ENCODE measurements at places on chromosomes 7 and 10.

DNA sequence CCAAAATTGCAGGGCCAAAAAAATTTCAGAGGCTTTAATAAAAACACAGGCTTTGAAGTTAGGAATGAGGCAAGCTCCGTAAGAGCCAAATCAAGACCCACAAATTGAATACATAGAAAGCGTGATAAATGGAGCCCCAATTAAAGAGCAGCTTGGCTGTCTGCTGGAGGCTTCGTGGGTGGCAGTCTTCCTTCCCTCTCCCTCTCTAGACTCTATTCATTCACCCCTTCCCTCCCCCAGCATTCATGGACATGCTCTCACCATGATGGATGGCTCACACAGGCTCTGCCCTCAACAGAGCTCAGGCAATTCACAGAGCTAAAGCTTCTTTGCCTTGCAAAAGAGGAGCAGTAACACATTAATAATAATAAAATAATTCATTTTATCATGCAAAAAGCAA, 214.1 kb downstream of the HERPUD2 start:
- DNase-seq: no peak

DNA sequence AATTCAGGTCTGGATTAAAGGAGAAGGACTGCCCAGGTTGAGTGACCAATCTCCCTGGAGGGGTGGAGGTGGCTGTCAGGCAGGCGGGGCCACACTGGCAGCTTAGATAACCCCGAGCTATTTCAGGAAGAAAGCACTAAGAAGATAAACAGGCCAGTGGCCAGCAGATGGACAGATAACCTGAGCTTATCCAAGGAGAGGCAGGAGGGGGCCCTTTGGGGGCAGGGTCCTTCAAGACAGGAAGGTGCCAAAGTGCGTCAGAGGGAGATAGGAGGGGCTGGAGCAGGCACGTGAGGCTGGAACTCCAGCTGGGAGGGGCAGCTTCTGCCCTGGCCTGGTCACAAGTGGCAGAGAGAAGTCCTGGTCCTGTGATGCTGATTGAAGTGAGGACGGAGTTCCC, 29.8 kb upstream of the PODXL start:
- no peak for DNase-seq

GRCh38 chr7:84829719-84830118, 357.1 kb downstream of the SEMA3D start:
- DNase-seq: no peak

GRCh38 chr7:50761713-50762112, 21.0 kb downstream of the GRB10 start:
- DNase-seq: no peak

DNA sequence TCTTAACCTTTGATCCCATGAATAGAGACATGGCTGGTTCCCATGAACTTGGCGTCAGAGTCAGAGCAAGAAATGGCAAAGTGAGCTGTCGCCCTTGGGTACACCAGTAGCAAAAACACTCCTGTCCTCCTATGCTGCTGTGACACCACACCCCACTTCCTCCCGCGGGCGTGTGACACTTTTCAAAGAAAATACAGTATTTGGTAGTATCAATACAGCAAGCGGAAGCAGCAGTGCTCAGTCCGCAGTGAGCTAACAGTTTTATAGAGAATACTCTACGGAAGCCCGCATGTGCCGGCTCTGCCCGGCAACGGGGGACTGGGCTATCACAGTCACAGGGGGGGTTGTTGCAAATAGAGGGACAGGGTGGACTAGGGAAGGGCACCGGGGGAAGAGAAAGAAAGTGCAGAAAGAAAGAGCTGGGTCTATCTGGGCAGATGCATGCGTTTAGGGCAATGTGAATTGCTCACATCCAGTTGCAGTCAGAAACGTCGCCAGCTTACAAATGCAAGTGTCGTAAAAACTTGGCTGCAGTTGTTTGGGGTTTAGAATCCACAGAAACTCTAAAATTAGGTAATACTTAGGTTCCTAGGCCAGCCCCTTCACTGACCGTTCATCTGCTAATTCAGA, 49.8 kb downstream of the PRKCQ start:
- DNase-seq: no peak

- DNase-seq: no peak
Measured at GRCh38 chr10:92342796-92343195, 51.8 kb downstream of the MARCHF5 start.

- no peak for DNase-seq
Measured at GRCh38 chr7:70040970-70041766, 442.9 kb downstream of the AUTS2 start.

GRCh38 chr7:24158975-24159374, 125.0 kb upstream of the NPY start:
- DNase-seq: no peak

GRCh38 chr7:155780884-155781283, 31.4 kb downstream of the SHH start:
- no peak for DNase-seq

GRCh38 chr7:124375391-124375790, 342.5 kb upstream of the TMEM229A start:
- no peak for DNase-seq

DNA sequence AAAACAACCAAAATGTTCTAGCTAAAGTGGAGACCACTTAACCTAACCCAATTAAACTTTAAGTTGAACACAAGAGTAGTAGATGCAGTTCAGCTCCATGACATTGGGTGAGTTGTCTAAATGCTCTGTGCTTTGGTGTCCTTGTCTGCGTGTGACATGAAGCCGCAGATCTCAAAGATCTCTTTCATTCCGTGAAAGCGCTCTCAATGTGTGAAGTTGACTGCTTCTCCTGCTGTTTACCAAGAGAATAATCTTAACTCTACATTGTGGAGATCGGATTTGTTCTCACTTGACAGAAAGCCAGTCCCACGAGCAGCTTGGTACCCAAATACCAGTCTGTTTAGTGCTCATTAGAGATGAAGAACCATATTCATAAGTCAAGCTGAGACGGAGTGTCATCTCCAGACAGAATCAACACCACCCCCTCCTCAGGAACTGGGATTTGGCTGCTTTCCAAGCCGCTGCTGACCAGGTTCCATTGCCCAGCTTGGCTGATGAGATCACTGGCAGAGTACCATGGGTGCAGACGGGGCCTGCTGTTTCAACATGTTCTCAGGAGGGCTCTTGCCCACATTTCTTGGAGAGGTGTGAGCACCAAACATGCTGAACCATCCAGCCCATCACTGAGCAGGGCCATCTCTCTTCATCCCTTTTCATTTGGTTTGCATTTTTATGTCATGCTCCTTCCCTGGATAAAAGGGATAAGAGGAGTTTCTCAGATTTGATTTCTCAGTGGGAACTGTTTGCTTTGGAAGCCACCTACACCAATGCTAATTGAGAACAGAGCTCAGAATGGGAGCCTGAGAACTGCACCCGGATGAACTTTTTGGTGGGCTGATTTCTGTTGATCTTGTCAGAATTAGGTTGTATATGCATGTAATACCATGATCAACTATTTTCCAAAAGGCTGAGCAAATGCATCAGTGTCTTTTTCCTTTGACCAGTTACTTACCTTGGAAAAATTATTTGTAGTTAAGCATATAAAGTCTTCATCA, 95.8 kb upstream of the AGBL3 start:
- no peak for DNase-seq

Measured in GM12891 (cell line).